ENCODE measurements at places on chromosomes 2 and 18.

DNA sequence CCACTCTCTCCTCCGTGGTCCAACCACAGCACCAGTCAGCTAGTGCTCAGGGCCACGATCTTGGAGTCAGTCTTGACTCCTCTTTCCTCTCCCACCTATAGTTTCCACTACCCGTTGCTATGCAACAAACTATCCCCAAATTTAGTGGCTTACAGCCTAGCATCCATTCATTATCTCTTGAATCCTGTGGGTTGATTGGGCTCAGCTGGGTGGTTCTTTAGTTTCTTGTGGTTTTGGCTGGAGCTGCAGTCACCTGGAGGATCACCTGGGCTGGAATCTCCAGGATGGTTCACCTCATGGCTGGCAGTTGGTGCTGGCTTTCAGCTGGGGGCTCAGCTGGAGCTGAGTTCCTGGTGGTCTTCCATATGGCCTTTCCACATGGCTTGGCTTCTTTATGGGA is 149.9 kb downstream of the ASB1 start:
- DNase-seq: no peak

- no peak for DNase-seq
Observed at GRCh38 chr2:175463589-175464310, 282.2 kb upstream of the ATP5MC3 start.

GRCh38 chr2:41847744-41848441 is 199.9 kb upstream of the PKDCC start:
- DNase-seq: no peak

DNA sequence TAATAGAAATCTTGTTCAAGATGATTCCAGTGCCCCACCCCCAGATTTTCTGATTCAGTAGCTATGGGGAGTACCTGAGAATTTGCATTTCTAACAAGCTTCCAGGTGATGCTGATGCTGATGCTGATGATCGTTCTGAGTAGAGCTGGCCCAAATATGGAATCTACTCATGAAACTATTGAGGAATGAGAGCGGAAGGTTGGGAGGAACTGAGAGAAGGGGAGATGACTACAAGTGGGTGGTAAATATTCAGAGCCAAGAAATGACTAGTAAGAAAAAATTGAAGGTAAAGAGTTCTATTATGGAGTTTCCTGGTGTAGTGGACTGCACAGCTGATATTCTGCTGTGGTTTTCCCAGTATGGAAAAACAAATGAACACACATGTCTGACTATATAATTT is 235.4 kb upstream of the FN1 start:
- DNase-seq: no peak

GRCh38 chr18:9926977-9927376 is 13.2 kb downstream of the VAPA start:
- DNase-seq: no peak

- DNase-seq: no peak
Observed at GRCh38 chr2:18272148-18272494, 288.3 kb downstream of the RDH14 start.

GRCh38 chr2:1915196-1915595 is 170.9 kb upstream of the PXDN start:
- no peak for DNase-seq

GRCh38 chr2:68438455-68439303 is 28.4 kb downstream of the FBXO48 start:
- DNase-seq: no peak

- DNase-seq: no peak
Observed at GRCh38 chr2:23656597-23656973, 270.3 kb downstream of the ATAD2B start.

GRCh38 chr18:58789876-58790240 is 74.8 kb upstream of the ZNF532 start:
- no peak for DNase-seq

DNA sequence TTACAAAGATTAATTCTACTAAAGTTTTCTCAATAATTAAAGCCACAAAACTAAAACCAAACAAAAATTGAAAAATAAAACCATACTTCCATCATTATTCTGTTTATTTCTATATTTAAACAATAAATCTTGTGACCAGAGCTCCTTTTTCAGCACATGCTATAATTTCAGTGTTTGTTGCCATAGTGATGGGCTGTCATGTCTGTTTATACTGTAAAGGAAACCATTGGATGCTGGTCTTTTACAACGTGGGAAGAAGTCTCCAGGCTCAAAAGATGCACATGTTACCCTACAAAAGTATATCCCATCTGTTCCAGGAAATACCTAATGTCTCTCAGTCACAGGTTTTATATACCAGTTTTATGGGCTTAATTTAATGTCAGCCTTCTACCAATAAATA is 100.1 kb upstream of the MC2R start:
- no peak for DNase-seq

DNA sequence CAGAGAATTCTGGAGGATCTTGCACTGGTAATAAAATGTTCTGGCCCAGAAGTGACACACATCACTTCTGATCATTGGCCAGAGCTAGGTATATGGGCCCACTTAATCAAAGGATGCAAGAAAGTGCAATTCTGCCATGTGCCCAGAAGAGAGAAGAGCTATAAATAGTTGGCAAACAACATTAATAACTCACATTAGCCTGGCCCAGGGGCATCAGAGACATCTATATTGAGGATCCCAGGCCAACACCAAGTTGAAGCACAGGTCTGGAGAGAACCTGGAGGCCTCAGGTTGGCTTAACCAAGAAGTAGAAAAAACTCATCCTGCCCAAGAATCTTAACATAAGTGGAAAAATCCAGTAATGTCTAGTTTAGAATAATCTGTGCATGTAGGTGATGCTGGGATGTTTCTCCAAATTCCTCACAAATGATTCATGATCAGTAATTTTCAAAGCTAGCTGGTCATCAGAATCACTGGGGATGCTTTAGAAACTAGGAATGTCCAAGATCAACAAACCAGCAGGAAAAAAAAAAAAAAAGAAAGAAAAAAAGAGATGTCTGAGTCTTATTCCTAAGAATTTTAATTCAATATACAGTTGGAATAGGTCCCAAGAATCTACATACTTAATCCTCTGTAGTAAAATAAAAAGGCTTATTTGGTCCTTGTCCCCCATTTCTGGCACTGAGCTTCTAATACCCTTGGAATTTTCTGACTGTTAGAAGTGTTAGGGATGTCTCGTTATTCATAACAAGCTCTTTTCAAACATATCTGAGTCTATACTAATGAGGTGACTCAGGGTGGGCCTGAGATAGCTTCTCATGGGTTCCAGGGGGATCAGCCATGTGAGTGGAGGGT is 35.0 kb upstream of the EVA1A start:
- DNase-seq: no peak

GRCh38 chr18:4986066-4986465 is 211.0 kb downstream of the AKAIN1 start:
- no peak for DNase-seq

DNA sequence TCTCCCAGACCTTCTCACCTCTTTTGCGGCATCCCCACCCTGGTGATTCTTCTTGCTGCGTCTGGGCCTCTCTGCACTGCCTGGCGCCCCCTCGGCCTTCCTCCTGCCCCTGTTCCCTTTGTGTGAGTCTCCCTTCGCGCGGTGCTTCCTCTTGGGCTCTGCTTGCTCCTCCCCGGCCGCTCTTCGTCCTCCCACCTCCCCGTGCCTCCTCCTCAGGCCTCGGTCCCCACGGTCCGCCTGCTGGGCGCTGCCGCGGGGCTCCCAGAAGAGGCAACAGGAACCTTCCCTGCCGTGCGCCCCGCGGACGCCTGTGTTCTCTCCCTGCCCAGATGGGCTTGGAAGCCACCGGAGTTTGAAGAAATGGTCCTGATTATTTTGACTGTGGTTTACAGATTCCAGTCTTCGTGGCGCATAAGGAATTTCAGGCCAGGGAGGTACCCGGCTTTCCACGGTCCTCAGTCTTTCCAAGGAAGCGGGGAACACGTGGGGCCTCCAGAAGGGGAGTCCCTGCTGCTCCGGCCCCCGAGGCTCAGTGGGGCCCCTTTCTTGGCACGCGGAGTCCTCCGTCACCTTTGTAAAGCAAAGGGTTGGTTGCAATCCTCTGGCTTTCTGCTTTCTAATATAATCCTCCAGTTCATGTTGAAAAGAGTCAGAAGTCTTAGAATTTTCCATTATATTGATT is 13.1 kb downstream of the RNU2-63P start:
- DNase-seq: no peak

- no peak for DNase-seq
Observed at GRCh38 chr2:145029873-145030272, 510.0 kb upstream of the ZEB2 start.

DNA sequence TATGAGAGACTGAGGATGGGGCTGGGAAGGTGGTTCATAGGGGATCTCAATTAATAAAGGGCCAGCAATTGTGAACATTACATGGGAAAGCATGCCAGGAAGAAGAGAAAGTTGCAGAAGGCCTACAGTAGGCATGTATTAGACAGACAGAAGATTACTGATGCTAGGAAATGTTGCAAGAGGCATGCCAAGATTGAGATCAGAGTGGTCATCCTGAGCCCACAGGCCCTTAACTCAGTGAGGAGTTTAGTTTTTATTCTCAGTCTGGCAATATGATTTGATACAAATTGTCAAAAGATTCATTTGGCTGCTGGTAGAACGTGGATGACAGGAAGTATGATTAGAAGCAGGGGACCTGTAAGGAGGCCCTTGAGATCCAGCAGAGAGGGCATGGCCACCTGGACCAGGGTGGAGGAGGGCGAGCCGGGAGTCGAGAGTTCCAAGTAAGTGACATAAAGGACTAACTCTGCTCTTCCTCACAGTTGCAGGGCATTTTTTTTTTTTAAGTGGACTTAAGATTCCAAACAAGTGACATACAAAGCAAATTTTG is 54.9 kb downstream of the EPHA4 start:
- no peak for DNase-seq

DNA sequence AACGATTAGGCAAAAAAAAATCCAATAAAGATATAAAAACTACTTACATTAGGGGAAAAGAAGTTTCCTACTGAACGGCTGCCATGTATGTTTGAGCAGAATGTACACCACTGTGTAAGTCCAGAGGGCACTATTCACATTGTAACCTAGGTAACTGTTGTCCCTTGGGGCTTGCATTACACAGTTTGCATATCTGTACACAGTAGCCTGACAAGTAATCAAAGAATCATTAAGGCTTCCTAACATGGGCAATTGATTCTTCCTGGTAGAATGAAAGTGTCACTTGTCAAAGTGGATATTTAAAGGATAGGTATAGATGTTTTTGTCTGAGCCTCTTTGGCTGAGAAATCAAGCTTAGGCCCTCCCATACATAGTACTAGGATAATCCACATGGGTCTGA is 39.1 kb downstream of the PLEK start:
- DNase-seq: no peak

- no peak for DNase-seq
Observed at GRCh38 chr2:206273905-206274304, 558 bp upstream of the ZDBF2 start.

GRCh38 chr2:197184959-197185586 is 125.5 kb downstream of the ANKRD44 start:
- DNase-seq: no peak

GRCh38 chr2:180222644-180223043 is 215.5 kb upstream of the CWC22 start:
- peak; percentile 31 for DNase-seq

DNA sequence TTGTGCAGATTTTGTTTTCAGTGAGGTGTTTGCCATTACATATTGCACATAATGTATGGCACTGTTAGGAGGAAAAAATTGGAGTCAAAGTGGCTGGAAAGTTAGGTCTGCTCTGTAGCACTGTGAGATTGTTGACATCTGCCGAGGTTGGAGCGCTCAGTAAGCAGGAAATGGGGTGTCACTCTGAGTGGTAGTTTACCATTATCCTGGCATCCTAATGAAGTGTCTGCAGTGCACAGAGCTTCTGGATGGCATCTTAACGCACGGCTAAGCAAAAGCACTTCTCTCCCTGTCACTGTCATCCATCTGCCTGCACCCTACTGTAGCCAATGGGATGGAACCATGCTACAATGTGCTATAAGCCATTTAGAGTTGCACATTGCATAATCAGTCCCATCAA is 561.9 kb downstream of the ARHGAP15 start:
- DNase-seq: peak; percentile 35

- no peak for DNase-seq
Observed at GRCh38 chr2:46979571-46979979, 64.0 kb upstream of the MCFD2 start.

- DNase-seq: no peak
Observed at GRCh38 chr18:44672506-44672905, 8.2 kb upstream of the SETBP1 start.

- DNase-seq: no peak
Observed at GRCh38 chr2:134086594-134087219, 167.2 kb upstream of the MGAT5 start.

DNA sequence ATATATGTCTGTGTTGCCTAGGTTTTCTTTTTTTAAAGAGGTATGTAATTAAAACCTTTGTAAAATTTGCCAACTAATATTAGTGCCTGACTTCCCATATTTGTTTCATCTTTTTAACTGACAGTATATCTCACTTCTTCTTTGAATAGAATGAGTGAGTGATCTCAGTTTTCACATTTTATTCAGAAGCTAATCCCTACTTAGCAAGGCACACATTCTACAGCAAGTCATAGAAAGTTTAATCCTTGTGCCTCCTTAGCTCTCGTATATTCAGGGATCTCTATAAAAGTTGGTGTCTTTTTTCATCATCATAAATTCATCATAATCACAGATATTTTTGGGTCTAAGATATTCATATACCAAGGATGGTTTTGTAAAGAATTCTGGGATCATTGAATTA is 66.6 kb downstream of the RIF1 start:
- no peak for DNase-seq

- no peak for DNase-seq
Observed at GRCh38 chr2:74632209-74632938, 15.8 kb downstream of the M1AP start.

GRCh38 chr18:48539406-48540250 is 797 bp downstream of the CTIF start:
- peak; percentile 29 for DNase-seq

DNA sequence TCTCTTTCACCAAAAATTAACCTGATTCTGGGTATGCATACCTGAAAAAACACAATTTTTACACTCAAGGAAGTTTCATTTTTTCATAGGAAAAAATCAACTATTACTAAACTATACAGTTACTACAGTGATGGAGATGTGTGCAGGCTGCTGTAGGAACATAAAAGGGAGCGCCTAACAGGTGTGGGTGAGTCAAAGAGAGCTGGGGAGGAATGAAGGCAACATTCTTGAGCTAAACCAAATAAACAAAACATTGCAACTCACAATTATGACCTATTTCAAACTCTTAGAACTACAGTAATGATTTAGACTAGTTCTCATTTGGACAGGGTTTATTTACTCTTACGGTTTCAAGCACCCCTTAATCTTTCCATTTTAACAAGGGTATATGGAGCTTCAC is 13.4 kb upstream of the CLASP1 start:
- no peak for DNase-seq

GRCh38 chr2:60759654-60760053 is 3.6 kb downstream of the PAPOLG start:
- no peak for DNase-seq

DNA sequence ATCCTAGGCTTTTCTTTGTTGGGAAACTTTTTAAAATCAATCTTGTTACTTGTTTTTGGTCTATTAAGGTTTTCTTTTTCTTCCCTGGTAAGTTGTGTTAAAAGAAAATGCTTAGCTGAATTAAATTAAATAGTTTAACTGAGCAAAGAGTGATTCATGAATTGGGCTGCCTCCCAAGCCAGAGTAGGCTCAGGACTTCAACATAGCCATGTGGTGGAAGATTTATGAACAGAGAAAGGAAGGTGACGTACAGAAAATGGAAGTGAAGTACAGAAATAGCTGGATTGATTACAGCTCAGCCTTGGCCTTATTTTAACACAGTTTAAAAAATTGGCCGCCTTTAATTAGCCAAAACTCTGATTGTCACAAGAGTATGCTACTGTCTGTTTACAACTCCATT is 27.9 kb upstream of the GALNT5 start:
- no peak for DNase-seq

GRCh38 chr2:235532307-235532706 is 38.5 kb downstream of the AGAP1 start:
- no peak for DNase-seq

- no peak for DNase-seq
Observed at GRCh38 chr2:220315098-220315823, 687.8 kb downstream of the SLC4A3 start.
